Retina (tissue), 1 donor: ENCODE measurements at places on chromosomes 12 and 14.

- DNase-seq = no peak
These were observed 25.8 kb upstream of the DIO2 start for GRCh38 chr14:80237143-80237542.

GRCh38 chr14:100071545-100071944 lies 6.3 kb downstream of the EVL start:
- DNase-seq = no peak

DNA sequence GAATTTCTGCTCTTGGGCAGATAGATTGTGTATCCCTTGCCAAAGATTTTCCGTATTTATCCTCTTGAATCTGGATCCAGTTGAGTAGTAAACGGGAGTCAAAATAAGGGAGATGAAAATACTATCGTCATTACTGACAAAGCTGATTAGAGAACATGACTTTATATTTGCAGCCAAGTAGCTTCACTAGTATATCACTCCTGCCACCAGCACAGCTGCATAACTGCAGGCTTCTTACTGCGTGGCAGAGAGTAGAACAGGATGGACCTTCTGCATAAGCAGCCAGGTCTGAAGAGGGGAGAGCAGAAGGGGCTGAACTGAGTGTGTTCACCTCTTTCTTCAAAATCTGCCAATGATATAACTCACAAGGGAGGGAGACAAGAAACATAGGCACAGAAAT lies 283.7 kb downstream of the FBXL14 start:
- DNase-seq = no peak

- no peak for DNase-seq
These were observed 100.8 kb downstream of the IGF1 start for GRCh38 chr12:102379346-102380162.

GRCh38 chr12:11014234-11014633 lies 8.2 kb downstream of the TAS2R19 start:
- no peak for DNase-seq

DNA sequence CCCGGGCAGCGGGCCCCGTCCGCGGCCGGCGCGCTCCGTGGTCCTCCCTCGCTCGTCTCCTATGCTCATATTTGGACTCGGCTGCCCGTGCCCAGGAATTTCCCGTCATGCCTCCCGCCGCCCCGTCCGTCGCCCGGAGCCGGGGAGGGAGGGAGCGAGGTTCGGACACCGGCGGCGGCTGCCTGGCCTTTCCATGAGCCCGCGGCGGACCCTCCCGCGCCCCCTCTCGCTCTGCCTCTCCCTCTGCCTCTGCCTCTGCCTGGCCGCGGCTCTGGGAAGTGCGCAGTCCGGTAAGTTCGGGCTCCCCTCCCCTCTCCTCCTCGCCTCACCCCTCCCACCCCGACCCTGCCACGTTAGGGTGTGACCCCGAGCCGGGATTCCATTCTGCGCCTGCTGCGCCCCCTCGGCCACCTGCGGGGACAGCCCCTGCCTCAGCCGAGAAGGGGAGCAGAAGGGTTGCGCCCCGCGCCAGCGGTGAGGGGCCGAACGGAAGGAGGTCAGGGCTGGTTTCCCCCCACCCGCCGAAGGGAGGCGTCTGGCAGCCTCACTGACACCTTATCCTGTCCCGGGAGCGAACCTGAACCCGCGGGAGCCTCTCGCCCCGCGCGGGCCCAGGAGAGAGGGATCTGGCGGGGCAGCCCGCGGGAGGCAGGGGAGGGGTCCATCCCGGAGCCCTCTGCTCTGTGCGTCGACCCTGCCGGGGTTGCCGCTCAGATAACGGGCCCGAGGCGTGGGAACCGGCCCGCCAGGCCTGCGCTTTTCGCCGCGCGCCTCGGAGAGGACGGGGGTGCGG lies at the start of gene MSRB3:
MSRB3 (plus strand) TSS at position 108 of the 793 bp plus-strand sequence. CDS start 29,897 bp downstream, outside the sequence.
- DNase-seq = peak; percentile 87

- no peak for DNase-seq
These were observed 10.3 kb upstream of the ZNF84 start for GRCh38 chr12:133026996-133027395.

DNA sequence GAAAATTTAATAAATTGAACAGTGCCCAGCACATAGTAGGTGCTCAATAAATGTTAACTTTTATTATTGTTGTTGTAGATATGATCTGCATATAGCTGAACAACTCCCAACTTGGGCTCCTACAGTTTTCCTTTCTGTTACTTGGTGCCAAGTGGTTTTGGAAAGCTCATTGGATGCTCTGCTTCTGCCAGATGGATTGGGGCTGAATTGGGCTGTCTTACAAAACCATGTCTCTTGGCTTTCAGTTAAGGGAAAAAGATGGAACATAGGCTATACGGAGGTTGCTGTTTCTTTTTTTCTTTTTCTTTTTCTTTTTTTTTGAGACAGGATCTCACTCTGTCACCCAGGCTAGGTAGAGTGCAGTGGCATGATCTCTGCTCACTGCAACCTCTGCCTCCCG lies 140.7 kb upstream of the PWP1 start:
- DNase-seq = no peak

GRCh38 chr12:122265886-122266229 lies 436 bp downstream of the VPS33A start:
- no peak for DNase-seq

DNA sequence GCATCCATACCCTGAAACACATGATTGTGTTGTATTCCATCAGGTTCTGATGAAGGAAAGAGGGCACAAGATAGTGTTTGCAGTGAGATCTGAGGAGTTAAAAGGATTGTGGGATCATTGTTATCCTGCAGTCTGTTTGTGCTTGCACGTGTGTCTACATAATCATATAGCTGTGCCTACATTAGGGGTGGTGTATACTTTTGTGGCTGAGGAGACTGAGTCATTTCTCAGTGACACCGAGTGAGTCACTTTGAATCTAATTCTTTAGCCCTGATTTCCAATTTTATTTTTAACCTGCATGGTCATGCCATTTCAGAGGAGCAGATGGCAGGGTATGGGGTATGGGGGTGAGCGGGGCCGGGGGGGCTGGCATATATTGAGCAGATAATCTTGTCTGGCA lies 133.2 kb downstream of the ANO4 start:
- no peak for DNase-seq

GRCh38 chr14:83463500-83464098 lies 1929.9 kb upstream of the SEL1L start:
- peak; percentile 24 for DNase-seq

DNA sequence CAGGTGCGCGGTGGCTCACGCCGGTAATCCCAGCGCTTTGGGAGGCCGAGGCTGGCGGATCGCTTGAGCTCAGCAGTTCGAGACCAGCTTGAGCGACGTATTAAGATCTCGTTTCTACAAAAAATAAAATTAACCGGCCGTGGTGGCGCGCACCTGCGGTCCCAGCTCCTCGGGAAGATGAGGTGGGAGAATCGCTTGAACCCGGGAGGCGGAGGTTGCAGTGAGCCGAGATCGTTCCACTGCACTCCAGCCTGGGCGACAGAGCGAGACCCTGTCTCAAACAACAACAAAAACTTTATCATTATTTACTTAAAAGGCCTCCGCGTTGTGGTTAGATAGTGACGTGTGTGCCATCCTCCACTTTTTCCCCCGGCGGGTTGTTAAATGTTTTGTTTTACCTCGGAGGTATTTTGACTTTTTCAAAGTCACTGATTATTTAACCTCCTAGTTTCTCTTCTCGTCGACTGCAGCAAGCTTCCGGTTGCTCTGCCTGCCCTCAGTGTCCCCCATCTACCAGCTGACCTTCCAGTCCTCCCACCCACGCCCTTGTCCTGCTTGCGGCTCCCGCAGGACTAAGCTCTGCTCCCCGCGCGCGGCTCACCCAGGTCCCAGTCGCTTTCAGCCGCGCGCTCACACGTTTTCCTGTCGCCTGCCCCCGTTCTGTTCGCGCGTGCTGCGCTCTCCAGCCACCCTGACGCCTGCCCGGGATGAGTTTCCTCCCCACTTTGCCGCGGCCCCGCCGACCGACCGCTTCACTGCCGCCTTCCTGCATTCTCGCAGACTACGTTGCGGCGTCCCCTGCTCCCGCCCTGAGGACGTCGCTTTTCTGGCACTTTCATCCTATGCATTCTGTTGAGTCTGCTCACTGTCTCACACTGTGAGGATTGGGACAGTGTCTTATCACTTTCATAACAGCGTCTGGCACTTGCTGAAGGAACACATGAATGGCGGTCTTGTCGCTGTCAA lies 1.2 kb upstream of the SCAF11 start:
- DNase-seq = peak; percentile 91

GRCh38 chr14:32077081-32078022 lies at the start of gene ARHGAP5:
Gene ARHGAP5 (plus strand): TSS chr14:32077304. CDS start chr14:32090670, 13,366 bp downstream.
- DNase-seq = peak; percentile 93

GRCh38 chr14:80772504-80772903 lies 169.0 kb downstream of the CEP128 start:
- DNase-seq = no peak

GRCh38 chr12:107513184-107513583 lies 172.4 kb upstream of the PWP1 start:
- no peak for DNase-seq

GRCh38 chr12:80187660-80188090 lies 88.3 kb downstream of the OTOGL start:
- DNase-seq = no peak

DNA sequence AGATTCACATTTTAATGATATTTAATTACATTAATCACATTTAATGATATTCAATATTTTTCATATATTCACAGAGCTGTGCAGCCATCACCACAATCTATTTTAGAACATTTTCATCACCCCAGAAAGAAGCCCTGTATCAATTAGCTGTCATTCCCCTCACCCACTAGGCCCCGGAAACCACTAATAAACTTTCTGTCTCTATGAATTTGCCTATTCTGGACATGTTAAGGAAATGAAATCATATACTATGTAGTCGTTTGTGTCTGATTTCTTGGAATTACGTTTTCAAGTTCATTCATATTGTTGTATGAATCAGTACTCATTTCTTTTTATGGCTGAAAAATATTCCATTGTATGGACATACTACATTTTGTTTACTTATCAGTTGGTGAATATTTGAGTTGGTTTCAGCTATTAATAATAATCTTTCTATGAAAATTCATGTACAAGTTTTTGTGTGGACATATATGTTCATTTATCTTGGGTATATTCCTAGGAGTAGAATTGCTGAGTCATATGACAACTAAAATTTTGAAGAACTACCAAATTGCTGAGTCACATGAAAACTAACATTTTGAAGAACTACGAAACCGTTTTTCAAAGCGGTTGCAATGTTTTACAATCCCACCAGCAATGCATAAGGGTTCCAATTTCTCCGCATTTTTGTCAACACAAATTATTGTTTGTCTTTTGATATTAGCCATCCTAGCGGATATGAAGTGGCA lies 11.7 kb upstream of the OTOGL start:
- no peak for DNase-seq

GRCh38 chr14:65396082-65396910 lies 16.2 kb upstream of the FUT8 start:
- no peak for DNase-seq

DNA sequence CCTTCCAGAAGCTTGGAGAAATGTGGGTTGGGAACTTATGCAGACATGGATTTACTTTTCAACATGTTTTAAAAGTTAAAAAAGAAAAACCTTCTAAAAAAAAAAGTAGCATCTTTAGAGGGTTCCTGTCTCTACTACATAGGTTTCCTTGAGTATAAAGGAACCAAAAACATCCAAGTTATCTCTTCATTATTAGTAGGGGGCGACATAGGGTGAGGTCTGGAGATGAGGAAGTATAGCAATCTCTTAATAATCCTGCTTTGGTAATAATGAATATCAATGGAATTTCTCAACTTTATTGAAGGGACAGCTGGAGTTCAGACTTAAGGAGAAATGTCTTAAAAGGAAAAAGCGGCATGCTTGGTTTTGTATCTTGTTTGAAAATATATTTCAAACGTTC lies 6.5 kb upstream of the PLXNC1 start:
- no peak for DNase-seq

DNA sequence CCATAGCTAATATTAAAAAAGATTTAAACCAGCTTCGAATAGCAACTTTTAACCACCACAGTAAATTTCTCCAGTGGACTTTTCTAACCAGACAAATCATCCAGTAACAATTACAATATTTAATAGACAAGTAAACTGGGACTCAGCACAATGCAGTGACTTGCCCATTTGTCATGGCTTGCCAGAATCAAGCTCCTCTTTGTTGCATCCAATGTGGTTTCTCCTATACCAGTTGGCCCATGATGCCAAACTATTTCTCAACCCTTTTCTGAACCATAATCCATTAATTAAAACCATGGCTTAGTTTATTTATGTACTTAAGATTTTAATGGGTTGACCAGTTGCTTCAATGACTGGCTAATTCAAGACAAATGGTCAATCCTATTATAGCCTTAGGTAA lies 64.4 kb downstream of the DIO2 start:
- DNase-seq = no peak

DNA sequence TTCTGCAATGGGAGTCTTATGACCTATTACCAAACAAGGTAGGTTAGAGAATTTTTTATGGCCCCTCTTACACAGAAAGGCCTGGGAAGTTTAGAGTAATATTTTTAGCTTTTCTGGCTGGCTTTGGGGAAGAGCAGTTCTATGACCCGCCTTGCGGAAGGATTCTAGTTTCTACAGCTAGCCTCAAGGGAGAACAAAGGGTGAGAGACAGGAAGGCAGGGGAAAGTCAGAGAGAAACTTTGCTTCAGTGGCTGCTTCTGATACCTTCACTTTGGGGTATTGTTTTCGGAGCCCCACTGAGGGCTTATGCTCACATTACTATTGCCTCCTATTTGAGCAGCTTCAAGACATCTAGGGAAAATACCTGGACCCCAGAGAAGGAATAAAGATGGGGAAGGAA lies 80.7 kb upstream of the NUDT4 start:
- DNase-seq = no peak

GRCh38 chr12:105279460-105280056 lies 43.6 kb upstream of the APPL2 start:
- DNase-seq = peak; percentile 10

GRCh38 chr12:55780685-55781084 lies 36.8 kb downstream of the SARNP start:
- DNase-seq = no peak

GRCh38 chr12:53613821-53614220 lies 12.4 kb downstream of the ATF7 start:
- no peak for DNase-seq

- no peak for DNase-seq
These were observed 60.7 kb downstream of the SLC38A6 start for GRCh38 chr14:61041704-61042103.

DNA sequence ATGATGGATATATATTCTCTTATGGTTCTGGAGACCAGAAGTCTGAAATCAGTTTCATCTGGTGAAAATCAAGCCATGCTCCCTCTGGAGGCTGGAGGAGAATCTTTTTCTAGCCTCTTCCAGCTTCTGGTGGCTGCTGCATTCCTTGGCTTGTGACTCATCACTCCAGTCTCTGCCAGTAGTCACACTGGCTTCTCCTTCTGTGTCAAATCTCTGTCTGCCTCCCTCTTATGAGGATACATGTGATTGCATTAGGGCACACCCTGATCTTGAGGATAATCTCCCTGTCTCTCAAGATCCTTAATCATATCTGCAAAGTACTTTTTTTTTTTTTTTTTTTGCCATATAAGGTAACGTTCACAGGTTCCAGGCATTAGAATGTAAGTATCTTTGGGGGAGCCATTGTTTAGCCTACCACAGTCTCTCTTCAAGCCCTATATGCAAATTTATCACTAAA lies 17.7 kb downstream of the DNAL1 start:
- DNase-seq = no peak
